ENCODE measurements at places on chromosomes 16 and 17.
A peak's percentile ranks its signal among the peaks of the same experiment; 100 is the strongest.

GRCh38 chr16:61926766-61927165 is 109.5 kb downstream of the CDH8 start:
- no peak for DNase-seq

- no peak for DNase-seq
Measured at GRCh38 chr17:51427323-51427811, 167.0 kb downstream of the UTP18 start.

GRCh38 chr16:4924593-4925292 is 12.2 kb downstream of the PPL start:
- no peak for DNase-seq

- peak; percentile 21 for DNase-seq
Measured at GRCh38 chr17:39676198-39676819, 8.1 kb downstream of the PNMT start.

DNA sequence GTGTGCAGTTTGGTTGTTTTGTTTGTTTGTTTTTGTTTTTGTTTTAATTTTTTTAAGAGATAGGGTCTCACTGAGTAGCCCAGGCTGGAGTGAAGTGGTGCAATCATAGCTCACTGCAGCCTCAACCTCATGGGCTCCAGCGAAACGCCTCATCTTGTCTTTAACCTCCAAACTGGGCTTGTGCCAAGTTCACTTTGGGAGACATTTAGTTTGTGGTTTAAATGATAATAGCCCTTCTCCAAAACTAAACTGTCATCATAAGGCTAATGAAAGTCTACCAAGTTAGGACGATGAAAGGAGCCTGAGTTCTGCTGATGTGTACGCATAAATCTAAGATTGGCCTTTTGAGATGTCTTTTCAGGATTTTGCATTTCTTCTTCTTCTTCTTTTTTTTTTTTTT is 6.5 kb upstream of the CARD14 start:
- no peak for DNase-seq
